ENCODE measurements at places on chromosomes 16 and 17.

DNA sequence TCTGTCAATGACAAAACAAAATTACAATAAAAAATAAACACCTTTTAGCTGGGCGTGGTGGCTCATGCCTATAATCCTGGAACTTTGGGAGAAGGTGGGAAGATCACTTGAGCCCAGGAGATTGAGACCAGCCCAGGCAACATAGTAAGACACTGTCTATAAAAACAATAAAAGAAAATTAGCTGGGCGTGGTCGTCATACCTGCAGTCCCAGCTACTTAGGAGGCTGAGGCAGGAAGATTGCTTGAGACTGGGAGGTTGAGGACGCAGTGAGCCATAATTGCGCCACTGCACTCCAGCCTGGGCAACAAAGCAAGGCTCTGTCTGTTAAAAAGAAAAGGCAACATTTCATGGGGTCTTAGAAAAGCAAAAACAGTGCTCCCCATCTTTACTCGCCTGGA, 32.7 kb downstream of the EMP2 start:
- DNase-seq: no peak

DNA sequence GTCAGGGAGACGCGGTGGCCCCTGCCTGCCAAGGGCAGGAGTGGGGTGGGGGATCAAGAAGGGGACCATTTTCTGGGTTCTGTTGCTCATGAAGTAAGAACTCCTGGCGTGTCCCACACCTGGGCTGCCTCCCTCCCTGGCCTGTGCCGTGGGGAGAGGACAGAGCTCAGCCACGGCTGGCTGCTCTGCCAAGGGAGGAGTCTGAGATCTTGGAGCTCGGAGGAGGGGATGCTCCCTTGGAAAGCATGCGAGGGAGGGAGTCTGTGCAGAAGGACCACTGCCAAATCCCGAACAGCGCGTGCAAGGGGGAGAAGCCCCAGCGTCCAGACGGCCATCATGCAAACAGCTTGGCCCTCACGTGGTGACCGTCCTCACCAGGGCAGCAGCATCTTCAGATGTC, 64.2 kb upstream of the ZNF469 start:
- DNase-seq: no peak

- DNase-seq: no peak
These were observed 43.2 kb downstream of the CRISPLD2 start for GRCh38 chr16:84862804-84863480.

DNA sequence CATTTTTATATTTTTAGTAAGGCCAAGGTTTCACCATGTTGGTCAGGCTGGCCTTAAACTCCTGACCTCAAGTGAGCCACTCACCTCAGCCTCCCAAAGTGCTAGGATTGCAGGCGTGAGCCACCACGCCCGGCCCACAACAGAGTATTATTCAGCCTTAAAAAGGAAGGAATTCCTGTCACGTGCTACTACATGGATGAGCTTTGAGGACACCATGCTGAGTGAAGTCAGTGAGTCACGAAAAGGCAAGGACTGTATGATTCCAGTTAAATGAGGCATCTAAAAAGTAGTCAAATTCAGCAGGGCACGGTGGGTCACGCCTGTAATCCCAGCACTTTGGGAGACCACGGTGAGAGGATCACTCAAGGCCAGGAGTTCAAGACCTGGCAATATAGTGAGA, 9.7 kb downstream of the CSF3 start:
- no peak for DNase-seq

DNA sequence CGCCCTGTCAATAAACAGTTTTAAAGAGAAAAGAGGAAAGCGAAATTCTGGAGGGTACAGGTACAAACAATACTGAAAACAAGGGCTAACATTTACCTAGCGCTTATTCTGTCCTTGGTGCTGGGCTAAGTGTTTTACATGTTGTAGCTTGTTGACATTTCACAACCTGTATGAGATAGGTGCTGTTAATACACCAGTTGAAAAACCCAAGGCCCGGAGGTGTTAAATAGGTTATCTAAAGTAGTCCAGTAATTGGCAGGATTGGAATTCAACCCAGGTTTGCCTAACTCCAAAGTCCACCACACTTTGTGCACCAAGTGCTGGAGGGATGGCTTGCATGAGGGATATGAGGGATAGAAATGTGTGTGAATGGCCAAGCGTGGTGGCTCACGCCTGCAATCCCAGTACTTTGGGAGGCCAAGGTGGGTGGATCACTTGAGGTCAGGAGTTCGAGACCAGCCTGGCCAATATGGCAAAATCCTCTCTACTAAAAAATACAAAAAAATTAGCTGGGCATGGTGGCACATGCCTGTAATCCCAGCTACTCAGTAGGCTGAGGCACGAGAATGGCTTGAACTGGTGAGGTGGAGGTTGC, 2.9 kb downstream of the ATP6V0D1 start:
- no peak for DNase-seq

DNA sequence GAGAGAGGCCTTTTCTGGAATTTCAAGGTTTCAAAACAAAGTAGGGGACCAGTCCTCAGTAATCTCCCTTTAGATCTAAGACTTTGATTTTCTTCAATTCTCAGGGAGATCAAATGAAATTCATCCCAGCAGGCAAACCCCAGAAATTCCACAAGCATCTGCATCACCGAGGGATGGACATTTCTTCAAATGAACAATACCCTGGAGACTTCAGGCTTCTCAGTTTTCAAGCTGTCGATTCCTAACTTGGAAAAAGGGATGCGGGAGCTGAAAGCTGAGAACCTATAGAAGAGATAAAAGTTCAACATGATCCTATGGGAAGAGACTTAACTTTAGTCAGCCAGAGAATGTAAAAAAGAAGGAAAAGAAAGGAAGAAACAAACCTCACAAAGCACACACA, 296.9 kb upstream of the CDH5 start:
- DNase-seq: no peak

DNA sequence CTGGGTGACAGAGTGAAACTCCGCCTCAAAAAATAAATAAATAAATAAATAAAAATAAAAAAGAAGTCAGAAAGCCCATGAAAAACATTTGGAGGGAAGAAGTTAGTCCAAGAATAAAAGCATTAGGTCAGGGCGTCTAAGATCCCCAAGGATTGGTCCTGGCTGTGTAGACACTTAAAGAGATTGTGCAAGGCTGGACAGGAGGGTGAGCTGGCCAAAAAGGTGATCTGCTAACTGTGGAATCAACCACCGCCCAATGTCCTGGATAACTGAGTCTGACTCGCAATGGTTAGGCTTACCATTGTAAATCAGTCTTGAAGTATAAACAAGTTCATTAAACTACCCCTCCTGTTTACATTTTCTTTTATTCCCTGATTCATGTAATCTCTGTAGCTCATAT, 8.8 kb upstream of the ABCA8 start:
- no peak for DNase-seq

- no peak for DNase-seq
These were observed 20.0 kb downstream of the ST6GALNAC1 start for GRCh38 chr17:76623271-76624146.

DNA sequence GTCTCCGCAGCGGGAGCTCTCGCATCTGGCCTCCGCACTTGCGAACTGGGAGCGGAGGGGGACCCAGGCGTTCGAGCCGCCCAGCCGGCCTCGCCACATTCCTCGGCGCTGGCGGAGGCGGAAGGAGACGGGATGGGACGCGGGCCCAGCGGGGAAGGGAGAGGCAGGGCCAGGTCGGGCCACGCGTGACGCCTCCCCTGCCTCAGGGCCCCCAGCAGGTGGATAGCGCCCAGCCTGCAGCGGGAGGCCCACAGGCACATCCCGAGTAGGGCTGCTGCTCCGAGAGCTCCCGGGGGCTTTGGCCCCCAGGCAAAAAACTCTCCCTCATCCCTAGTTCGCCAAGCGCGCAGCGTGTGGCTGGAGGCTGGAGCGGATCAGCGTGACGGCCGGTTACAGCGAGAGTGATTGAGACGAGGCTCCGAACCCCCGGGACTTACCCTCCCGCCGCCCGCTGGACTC, 800 bp downstream of the PLEKHH3 start:
- no peak for DNase-seq

- no peak for DNase-seq
These were observed 99.0 kb upstream of the CDH5 start for GRCh38 chr16:66267292-66268014.

DNA sequence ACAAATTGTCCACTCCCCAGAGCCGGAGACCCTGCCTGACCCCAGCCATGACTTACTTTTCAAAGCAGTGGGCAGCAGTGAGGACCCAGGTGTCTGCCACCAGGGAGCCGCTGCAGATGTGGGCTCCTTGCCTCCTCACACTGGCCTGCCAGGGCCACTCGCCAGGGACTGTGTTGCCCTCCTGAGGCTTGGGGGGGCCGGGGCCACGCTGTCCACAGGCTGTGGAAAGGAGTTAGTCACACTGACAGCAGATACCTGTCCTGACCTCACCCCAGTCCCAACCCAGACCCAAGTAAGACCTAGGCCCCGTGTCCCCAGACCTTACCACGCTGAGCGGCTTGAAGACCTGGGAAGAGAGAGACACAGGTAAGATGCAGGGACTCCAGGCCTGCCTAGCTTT, 1.3 kb downstream of the PRSS53 start:
- DNase-seq: no peak

GRCh38 chr16:67230809-67231660, 4.1 kb downstream of the TMEM208 start:
- no peak for DNase-seq

DNA sequence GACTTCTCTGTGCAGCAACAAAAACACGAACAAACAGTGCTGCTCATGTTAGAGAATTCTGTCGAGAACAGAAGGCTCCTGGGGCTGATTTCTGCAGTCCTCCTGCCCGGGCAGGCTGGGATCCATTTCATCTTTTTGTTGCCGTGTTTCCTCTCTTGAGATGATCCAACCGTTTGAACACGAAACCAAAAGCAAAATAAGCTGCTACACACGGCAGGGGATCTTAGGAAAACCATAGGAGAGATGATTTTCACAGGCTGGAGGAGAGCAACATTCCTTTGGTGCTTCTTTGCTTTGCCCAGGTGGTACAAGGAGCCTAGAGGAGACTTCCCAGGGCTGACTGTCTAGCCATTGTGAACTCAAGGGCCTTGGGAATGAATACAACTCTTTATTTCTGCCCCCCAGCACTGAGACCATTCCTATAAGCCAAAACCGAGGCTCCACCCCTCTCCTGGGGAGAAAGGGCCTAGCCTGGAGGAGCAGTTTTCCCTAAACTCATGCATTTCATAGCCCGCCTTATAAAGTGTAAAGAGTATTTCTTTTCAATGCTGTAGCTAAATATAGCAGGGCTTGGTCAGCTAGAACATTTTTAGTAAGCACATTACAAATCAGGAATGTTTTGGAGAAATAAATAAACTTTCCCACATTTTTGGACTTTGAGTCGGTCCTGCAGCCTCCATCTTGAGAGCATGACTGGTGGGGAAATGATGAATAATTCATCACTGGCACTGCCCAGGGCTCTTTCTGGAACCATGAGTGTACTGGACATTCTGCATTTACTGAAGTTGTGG, 7.7 kb downstream of the FOXL1 start:
- no peak for DNase-seq

DNA sequence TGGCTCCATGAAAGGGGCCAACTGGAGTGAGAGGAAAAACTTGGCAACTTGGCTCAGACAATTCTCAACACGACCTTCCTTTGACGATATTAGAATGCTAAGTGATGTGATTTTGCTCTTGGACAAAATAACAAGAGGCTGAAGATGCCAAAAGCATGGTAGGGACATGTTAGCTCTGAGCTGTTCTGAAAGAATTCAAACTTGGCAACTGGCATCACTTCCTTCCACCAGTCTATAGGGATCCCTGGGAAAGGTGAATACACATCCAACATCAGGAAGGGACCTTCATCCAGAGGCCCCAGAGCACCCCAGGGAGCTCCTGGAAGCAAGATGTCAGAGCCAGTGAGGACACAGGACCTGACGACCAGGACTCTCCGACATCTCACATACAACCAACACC, 4.3 kb downstream of the KRT37 start:
- no peak for DNase-seq

- DNase-seq: no peak
These were observed 155.5 kb downstream of the PMP22 start for GRCh38 chr17:15109608-15110007.

- DNase-seq: no peak
These were observed 1.4 kb upstream of the CTCF start for GRCh38 chr16:67560827-67561342.

DNA sequence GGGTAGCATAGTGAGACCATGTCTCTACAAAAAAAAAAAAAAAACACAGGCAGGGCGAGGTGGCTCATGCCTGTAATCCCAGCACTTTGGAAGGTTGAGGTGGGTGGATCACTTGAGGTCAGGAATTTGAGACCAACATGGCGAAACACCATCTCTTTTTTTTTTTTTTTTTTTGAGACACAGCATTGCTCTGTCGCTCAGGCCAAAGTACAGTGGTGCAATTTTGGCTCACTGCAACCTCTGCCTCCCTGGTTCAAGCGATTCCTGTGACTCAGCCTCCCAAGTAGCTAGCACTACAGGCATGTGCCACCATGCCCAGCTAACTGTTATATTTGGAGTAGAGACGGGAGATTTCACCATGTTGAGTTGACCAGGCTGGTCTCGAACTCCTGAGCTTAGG, 5.1 kb downstream of the RAMP2 start:
- no peak for DNase-seq

GRCh38 chr17:50132104-50132794, 2.3 kb upstream of the SAMD14 start:
- DNase-seq: no peak

DNA sequence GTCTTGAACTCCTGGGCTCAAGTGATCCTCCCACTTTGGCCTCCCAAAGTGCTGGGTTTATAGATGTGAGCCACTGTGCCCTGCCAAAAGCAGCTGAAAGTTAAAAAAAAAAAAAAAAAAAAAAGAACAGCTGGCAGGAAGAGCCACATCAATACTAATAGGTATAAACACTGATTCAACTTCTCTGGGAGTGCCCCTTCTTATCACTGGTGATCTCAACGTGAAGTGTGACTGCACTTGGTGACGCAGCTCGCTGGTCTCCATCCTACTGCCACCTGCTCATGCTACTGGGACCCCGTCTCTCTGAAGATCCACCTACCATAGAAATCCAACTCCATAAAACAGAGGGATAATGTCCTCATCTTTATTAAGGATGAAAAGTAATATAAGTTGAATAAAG, 40.8 kb downstream of the RNF157 start:
- DNase-seq: no peak

- DNase-seq: no peak
These were observed 7.7 kb downstream of the USP6 start for GRCh38 chr17:5123343-5124124.

DNA sequence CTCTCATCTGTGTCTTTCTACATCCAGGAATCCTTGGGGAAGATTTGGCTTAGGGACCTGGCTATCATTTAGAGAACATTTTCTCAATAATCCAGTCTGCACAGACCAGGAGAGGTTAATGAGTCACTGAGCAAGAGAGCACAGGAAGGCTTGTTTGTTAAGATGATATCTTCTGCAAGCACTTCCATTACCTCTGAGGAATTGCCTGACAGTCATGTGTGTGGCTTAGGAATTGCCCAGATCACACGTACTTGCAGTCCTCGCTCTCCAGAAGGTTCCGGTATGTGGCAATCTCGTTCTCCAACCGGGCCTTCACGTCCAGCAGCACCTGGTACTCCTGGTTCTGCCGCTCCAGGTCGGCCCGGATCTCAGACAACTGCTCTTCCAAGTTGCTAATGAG, 3.3 kb downstream of the KRT37 start:
- DNase-seq: no peak

DNA sequence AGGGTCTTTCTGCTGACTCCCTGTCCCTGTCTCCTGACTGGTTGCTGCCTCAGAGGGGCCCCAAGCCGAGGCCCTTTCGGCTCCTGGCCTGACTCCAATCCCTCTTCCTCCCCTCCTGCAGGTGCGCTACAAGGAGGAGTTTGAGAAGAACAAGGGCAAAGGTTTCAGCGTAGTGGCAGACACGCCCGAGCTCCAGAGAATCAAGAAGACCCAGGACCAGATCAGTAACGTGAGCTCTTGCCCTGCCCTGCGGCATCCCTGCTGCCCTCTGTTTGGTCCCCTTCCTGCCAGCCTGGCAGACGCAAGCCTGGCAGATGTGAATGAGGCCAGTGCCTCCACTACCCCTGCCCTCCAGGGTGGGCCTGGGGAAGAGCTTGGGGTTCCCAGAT, 27.1 kb upstream of the LASP1NB start:
- DNase-seq: no peak

All from cortex of kidney (tissue), 1 donor.